ENCODE measurements at places on chromosomes 6 and 20. TPM values are rescaled to one million over a fixed set of nuclear protein-coding genes. Genes with fewer than 3 reads are reported as not detected.

OPRL1 gene
- total RNA-seq = 1.2 TPM

CRIP3 gene
- not detected for total RNA-seq

PTPRK gene
- total RNA-seq = 56.7 TPM

TTK gene
- total RNA-seq = 22.0 TPM

SRC gene
- 44.4 TPM for total RNA-seq

SLC22A2 gene
- total RNA-seq = not detected

GNRH2 gene
- not detected for total RNA-seq

SYCP2 gene
- 0.52 TPM for total RNA-seq

EPPIN gene
- total RNA-seq = not detected

PCK1 gene
- total RNA-seq = not detected

ADGRF5 gene
- 3.2 TPM for total RNA-seq

ABHD16B gene
- not detected for total RNA-seq

KIF3B gene
- 16.0 TPM for total RNA-seq

LIME1 gene
- total RNA-seq = 1.3 TPM

SEMG1 gene
- total RNA-seq = not detected

MYLK4 gene
- total RNA-seq = 0.24 TPM

SLC35F1 gene
- total RNA-seq = under 0.01 TPM

SERPINB1 gene
- 22.2 TPM for total RNA-seq

EYA4 gene
- total RNA-seq = 10.3 TPM

SH3BGRL2 gene
- total RNA-seq = 8.0 TPM

CTAGE9 gene
- not detected for total RNA-seq

SGK2 gene
- not detected for total RNA-seq

ZMYND8 gene
- 18.8 TPM for total RNA-seq

C6orf132 gene
- 1.5 TPM for total RNA-seq

SENP6 gene
- 38.0 TPM for total RNA-seq

ZSCAN23 gene
- total RNA-seq = 1.2 TPM

PNLDC1 gene
- total RNA-seq = not detected

EYS gene
- total RNA-seq = not detected

SPATA2 gene
- 3.5 TPM for total RNA-seq

ZNF311 gene
- total RNA-seq = 1.4 TPM

CENPB gene
- 84.6 TPM for total RNA-seq

SMLR1 gene
- not detected for total RNA-seq

RSPO4 gene
- total RNA-seq = not detected

LBP gene
- total RNA-seq = 1.3 TPM

SLC17A4 gene
- not detected for total RNA-seq

NMBR gene
- total RNA-seq = not detected

SMOC2 gene
- not detected for total RNA-seq

GHRH gene
- total RNA-seq = not detected

OR2H1 gene
- total RNA-seq = not detected

SNRPB2 gene
- 57.0 TPM for total RNA-seq

POU5F1 gene
- not detected for total RNA-seq

NOP56 gene
- total RNA-seq = 87.4 TPM

SLC17A1 gene
- total RNA-seq = not detected

TNNC2 gene
- not detected for total RNA-seq

FAM209B gene
- not detected for total RNA-seq

BPI gene
- 0.13 TPM for total RNA-seq

SLC24A3 gene
- total RNA-seq = 0.64 TPM

FRK gene
- 0.52 TPM for total RNA-seq

FNDC11 gene
- 0.78 TPM for total RNA-seq

SLC35D3 gene
- 0.08 TPM for total RNA-seq

ECT2L gene
- total RNA-seq = not detected

Data from epithelial cell of alveolus of lung (primary cell).